ENCODE measurements at places on chromosomes 4 and X.

- peak; percentile 90 for DNase-seq
Measured at GRCh38 chr4:80202190-80202711, 4.9 kb downstream of the PRDM8 start.

DNA sequence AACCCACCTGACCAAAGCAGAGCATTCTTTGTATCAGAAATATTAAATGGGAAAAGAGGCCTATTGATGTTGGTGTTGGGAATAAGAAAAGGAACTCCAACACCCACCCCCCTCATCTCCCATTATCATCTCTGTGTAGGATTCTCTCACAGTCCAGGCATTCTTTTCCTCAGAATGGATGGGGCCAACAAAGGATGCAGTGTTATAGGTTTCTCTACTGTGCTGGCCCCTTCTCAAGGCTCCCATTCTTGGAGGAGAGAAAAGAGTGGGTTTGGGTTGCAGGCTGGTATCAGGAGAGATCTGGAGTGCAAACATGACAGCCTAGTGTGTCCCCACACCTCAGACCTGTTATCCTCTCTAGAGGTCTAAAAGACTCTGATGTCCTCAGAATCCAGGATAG, 59.6 kb downstream of the UGT8 start:
- DNase-seq = peak; percentile 58

- DNase-seq = peak; percentile 88
Measured at GRCh38 chrX:112867570-112867969, 26.9 kb upstream of the AMOT start.

DNA sequence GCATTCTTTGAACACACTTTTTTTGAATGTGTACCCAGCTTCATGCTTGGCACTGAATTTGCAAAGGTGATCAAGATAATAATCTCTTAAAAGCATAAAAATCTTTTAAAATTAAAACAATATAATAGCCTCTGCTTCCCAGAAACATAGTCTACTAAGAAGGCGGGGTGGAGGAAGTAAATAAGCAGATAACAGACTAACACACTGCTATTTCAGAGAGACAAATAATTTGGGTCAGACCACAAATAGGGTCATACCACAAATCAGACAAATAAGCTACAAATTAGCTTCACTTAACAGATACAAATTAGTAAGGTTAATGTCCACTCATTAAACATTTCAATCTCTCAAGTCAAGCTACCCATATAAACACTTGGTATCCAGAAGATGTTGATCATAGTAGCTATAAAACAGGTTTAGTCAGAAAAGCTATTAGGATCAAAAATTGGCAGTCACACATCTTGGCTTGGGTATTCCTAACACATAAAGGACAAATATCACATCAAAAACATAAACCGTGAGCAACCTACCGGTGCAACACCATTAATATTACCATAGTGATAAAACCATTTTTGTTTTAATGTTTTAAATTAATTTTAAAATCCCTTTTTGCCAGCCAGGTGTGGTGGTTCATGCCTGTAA, 47.3 kb downstream of the PPP3CA start:
- no peak for DNase-seq

GRCh38 chr4:83581411-83582288, 45.7 kb downstream of the GPAT3 start:
- no peak for DNase-seq

GRCh38 chr4:99394896-99395295, 40.2 kb downstream of the ADH7 start:
- DNase-seq = no peak

DNA sequence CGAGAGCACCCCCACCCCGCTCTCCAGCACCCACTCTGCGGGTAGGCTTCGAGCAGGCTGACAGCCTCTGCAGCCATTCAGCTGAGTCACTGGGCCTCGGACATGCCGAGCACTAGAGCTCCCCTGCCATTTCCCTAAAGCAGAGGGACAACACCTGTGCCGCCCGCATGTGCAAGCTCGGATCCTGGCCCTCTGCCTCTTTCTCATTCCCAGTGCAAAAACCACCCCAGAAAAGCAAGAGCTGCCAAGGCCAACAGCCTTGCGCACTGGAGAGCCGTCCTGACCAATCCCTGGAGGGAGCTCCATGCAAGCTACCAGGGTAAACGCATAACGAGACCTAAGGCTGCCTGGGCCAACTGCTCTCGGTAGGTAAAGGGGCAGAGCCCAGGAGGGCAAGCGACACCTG, 5.3 kb downstream of the HCFC1 start:
- no peak for DNase-seq

DNA sequence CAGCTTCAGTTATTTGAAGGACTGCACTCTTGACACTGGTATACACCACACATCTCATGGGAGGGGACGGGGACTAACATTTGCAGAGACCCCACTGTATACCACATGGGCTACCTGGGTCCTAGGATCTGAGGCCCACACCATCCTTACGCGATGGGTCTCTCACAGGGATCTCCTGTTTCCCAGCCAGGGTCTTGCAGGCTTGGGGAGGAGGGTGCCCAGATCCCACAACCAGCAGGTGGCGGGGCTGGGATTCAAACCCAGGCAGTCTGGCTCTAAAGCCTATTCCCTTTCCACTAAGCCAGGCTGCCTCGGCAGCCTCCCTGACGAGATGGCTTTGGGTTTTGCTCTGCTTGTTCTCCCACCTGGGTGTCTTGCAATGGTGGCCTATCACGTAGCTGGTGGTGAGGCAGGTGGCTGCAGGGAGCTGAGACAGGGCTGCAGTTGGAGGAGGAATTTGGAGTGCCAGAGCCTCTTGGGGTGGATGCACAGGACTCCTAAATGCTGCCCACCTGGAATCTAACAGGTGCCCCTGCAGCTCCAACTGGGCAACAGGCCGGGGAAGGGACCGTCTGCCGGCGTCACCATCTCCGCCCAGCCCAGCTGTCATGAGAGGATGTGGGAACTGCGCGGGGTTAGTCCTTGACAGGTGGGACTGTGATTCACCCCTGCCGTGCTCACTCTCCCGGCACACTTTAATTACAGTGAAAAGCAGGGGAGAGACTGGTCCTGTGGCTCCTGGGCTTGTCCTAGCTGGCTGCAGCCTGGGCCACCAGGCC, 110.7 kb downstream of the PSAPL1 start:
- no peak for DNase-seq

GRCh38 chrX:133994576-133994975, 9.2 kb upstream of the GPC3 start:
- DNase-seq = no peak

DNA sequence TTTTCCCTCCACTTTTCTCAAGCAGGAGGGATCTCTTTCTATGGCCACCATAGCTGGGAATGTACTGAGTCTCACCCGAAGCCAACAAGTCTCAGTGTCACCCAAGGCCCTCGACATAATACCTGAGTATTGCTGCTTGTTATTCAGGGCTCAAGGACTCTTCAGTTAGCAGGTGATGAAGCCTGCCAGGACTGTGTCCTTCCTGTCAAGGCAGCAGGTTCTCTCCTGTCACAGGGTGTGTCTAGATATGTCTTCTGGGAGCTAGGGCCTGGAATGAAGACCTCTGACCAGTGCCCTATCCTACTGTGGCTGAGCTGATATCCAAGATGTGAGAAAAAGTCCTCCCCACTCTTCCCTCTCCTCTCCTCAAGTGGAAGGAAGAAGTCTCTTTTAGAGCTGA, 391.0 kb upstream of the DIPK2B start:
- DNase-seq = no peak

DNA sequence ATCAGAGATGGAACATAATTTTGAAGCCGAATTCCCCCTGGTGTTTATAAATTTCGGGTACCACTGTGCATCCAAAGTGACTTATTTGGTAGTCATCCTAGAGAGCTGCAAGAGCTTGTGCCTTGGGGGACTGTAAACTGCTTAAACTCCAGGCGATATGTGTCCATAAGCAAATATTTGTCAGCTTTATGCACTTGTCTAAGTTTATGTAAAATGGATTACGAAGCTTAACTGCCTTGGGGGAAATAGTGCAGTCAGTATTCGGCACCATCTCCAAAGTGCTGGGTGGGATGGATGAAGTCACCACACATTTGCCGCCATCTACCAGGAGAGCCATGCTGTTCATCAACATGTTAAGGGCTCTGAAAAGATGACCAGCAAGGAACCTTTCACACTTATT, 65.9 kb downstream of the CC2D2A start:
- DNase-seq = no peak

- peak; percentile 64 for DNase-seq
Measured at GRCh38 chrX:20382518-20383297, 116.0 kb upstream of the RPS6KA3 start.

- DNase-seq = no peak
Measured at GRCh38 chrX:49862093-49862492, 17.2 kb upstream of the USP27X start.

DNA sequence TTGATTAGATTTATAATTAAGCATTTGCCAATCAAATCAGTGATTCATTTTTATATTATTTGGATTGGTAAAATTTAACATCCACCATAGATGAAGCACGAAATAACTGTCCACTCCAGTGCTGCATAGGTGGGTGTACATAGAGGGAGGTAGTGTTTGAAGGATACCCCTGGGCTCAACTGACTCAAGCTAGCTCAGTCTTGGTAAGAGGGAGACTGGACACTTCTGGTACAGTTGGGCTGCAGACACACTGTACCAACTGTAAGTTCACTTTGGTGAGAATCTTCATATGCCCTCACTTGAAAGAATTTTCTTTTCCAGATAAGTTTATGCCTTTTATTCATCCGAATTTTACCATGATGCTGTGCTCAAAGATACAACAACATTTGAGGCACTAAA, 48.6 kb upstream of the UGT2B15 start:
- no peak for DNase-seq

GRCh38 chr4:174274436-174274835, 9.0 kb downstream of the FBXO8 start:
- no peak for DNase-seq

GRCh38 chr4:38055566-38055965, 95.4 kb downstream of the PTTG2 start:
- DNase-seq = no peak

Measured in islet precursor cell (in vitro differentiated cells).